ENCODE measurements at places on chromosomes 1 and 21. TPM values are rescaled to one million over a fixed set of nuclear protein-coding genes. Genes with fewer than 3 reads are reported as not detected.

The CA6 gene
- not detected for total RNA-seq

- no peak for DNase-seq
Observed at GRCh38 chr21:43881283-43881682, 16.3 kb downstream of the AGPAT3 start.

- no peak for DNase-seq
Observed at GRCh38 chr1:168498159-168498631, 45.6 kb downstream of the XCL2 start.

GRCh38 chr1:234369784-234370183 lies 3.5 kb upstream of the COA6 start:
- no peak for DNase-seq

GRCh38 chr1:93715529-93716126 lies 34.0 kb upstream of the BCAR3 start:
- no peak for DNase-seq

Data from breast epithelium (tissue), 4 donors.